ENCODE measurements at places on chromosomes 12 and 14.

DNA sequence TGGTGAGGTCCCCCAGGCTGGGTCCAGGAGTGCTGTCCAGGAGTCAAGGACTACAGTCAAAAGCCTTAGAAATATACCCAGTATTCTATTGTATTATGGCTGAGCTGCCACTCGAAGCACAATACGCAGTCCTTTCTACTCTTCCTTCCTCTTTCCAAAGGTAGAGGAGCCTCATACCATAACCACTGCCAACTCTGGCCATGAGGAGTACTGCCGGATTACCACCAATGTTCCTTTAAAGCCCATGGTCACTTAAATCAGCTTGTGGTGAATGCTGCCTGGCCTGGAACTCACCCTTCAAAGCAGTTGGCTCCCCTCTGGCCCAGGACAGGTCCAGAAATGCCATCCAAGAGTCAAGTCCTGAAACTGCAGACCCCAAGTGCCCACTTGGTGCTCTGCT lies 425.4 kb downstream of the SLC16A7 start:
- no peak for DNase-seq

GRCh38 chr12:51997136-51997535 lies 9.6 kb upstream of the TAMALIN start:
- DNase-seq, result no peak

DNA sequence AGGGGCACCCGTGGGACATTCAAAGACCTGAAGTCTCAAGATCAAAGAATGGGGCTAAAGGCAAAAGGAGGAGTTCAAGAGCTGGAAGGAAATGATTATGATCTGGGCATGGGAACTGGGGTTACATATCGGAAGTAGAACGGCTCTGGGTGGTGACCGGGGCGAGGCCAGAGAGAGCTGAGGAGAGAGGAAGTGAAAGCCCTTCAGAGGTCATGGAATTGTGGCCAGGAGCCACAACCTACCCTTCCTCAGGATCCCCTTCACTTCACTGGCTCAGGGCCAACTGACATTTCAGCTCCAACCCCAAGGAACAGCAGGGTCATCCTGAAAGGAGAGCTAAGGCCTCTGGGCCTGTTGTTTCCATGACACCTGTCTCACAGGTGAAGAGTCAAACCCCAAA lies 57.8 kb downstream of the GALNT16 start:
- DNase-seq, result peak; percentile 25

DNA sequence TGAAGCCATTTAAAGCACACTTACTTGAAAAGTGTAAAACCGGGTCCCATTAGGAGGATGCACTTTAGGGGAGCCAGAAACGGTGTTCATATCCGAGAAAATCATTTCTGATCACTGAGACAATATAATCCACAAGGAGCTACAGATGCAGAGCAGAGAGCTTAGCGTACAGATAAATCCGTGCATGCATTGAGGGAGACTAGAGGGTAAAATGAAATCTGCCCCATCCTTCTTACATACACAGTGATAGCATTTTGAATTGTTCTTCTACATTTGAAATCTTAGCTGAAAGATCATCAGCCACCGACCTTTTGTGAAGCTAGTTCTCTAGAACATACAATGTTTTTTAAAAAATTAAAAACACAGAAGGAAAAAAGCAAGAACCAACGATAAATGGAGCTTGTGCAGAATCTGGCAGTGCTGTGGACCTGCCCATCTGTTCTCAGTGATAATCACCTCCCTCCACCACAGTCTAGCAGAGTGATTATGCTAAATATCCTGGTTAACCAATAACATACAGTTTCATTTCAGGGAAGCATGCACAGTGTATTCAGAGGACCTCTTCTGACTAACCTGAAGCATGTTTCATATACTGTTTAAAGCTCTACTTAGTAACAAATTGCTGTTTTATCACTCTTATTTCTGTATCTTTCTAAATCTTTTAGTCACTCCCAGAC lies 161.1 kb downstream of the PPFIA2 start:
- DNase-seq, result no peak

- peak; percentile 24 for DNase-seq
Measured at GRCh38 chr12:113271853-113272561, 50.7 kb downstream of the TPCN1 start.

DNA sequence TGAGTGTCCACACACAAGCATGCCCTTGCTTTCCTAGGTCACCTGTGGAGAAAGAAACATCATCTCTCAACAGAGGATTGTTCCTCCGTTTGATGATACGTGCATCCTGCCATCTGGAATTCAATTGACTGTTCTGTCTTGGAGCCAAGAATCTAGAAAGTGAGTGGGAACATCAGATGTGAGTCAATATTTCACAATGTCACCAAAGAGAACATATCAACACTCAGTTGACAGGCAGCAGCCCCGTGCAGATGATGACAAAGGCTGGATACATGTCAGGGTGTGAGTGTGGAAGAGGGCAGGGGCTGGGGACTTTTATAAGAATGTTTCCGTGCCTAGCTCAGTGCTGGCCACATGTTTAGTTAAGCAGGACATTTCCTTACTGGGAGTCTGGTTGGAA lies 76.1 kb downstream of the TBC1D30 start:
- no peak for DNase-seq

DNA sequence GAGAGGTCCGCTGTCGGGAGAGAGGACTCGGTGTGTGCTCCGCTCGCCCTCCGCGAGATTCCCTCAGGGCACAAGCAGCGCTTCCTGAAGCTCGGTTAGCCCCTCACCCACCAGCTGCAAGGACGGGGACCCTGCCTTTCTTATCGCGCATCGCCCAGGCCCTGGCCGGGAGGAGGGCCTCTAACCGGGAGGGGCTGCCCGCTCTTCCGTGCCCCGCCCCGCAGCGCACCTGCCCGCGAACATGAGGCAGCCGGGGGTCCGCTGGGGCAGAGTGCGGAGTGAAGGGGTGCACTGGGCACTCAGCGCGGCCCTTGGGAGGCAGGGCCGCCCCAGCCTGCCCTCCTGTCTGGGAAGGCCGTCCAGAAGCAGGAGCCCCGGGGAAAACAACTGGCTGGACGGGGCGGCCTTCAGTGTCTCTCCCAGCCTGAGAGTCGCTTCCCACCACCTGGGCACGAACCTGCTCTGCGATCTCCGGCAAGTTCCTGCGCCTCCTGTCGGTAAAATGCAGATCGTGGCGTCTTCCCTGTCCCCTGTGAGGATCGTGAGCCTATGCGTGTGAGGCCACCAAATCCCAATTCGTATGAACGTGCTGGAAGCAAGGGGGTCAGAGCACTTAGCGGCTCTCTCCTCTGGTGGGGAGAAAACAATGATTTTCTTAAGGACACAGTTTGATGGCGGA lies 28.0 kb upstream of the ADIPOR2 start:
- DNase-seq, result no peak
